Astrocyte of the spinal cord (primary cell): ENCODE measurements at places on chromosomes 7 and 10.

DNA sequence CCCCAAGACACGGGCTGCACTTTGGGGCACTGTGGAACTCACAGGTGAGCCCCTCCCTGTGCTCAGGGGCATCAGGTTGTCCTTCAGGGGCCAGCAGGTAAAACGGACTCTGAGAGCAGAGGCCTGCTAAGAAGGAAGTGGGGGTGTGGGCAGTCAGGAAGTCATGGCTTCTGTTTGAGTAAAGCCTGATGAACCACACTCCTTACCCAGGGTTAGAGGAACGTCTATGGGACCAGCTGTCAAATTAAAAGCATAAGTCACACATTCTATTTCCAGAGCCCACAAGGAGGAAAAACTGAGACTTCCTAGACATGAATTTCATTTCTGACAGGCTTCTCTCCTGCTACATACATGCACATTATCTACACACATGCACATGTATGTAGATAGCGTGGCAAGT, 616.4 kb downstream of the SDK1 start:
- DNase-seq = no peak

- DNase-seq = no peak
Observed at GRCh38 chr10:14761372-14761771, 13.3 kb downstream of the FAM107B start.

DNA sequence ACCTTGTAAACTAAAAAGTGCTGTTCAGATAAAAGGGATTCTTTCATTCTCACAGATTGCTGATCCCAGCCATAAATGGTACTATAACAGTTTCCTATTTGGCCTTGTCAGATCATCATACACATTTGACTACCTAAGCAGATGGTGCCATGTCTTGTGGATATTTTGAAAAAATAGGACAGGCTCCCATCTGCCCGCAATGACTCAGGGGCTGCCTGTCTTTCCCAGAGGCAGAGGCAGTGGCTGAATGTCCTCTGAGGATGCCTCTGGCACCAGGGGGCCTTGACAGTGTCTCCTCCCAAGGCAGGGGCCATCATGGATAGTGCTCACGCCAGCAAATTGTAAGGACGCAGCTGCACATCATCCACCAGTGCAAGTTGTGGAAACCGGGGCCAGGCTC, 323.0 kb upstream of the PODXL start:
- no peak for DNase-seq

GRCh38 chr10:63064706-63065105, 68.4 kb upstream of the NRBF2 start:
- no peak for DNase-seq

GRCh38 chr10:120818301-120818700, 32.9 kb upstream of the WDR11 start:
- no peak for DNase-seq

DNA sequence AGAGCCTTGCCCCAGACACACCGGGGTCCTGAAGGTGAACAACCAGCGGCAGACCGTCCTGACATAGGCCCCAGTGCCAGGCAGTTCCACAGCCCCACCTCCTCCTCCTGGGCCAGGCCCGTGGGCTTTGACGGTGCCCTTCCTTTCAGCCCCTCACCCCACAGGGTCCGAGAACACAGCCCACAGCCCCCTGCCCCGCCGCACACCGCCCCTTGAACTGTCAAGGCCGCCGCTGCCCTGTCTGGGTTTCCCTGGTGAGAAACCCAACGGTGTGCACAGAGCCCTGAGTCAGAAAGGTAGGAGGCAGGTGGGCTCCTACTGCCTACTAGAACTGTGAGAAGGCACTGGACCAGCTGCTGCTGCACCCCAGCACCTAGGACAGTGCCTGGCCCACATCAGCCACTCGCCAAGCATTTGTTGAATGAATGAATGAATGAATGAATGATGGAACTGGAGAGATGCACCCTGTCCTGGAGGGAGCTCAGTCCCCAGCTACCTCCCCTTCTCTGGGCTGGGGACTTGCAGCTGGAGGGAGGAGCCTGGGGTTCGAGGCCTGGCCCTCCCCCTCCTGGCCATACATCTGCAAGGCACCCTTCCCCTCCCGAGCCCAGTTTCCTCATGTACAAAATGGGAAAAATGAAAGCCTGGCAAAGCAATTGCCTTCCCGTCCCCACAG, 117.9 kb downstream of the SLIT1 start:
- DNase-seq = no peak

DNA sequence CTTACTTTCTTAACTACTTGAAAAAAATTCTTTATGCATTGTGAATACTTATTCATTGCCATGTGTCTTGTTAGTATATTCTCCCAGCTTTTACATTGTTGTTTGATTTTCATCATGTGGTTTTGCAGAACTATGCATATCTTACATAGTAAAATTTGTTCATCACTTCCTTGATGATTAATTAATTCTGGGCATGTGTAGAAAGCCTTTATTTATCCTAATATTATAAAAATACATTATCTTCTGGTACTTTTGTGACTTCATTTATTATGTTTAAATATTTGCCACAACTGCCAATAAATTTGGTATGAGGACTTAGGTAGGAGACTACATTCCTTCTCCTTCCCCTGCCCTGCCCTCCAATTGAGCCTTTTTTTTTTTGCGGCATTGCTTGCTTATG, 166.0 kb upstream of the ZNF32 start:
- DNase-seq = no peak

DNA sequence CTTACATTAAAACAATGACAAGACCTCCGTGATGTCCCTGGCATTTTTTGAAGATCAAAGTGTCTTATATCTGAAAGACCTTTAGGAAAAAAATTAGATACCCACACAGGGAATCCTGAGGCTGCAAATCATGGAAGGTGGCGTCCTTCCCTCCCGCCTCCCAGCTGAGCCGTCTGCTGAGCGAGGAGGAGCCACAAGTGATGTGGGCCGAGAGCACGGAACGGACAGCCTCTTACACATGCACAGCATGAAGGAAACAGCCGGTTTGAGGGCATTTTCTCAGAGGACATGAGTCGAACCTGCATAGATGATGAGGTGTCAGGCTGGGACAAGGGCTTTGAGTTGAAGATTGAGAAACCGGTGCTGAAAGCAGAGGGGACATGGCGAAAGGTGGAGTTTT, 163.3 kb downstream of the ADARB2 start:
- no peak for DNase-seq

DNA sequence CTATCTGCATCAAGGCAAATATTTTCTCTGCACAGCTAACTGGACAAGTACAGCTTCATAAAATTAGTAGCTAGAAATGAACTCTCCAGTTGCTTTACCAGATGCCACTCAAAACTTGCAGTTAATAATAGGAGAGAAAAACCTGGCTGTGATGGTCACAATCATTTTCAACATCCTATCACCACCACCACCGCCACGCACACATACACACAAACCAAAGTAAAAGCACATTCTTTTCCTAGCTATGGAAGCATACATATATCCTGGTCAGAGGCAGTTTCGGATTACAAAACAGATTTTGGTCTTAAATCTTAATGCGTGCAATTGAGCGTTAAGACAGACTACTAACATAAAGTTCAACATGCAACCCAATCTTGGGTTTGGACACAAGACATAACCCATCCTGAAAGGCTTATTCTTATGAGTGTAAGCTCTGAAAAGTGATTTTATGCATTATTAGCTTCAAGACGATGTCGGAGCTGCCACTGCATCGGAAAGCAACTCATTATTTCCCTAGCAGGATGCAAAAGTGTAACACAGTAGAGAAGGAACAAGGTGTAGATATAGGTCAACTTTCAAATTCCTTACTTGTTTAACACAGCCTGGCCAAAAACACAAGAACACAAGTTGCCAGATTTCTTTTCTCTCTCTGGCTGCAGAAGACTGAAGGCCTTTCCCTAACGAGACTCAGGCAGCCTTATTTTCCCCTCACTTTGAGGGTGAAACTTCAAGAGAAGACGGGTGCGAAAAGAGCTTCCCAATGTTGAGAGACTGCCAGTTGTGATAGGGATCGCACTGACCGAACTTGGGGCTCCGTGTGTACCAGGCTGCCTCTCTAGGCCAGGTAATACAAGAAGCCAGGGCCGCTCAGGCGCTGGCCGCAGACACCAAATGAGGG, 1.2 kb downstream of the CACUL1 start:
- peak; percentile 28 for DNase-seq

- no peak for DNase-seq
Observed at GRCh38 chr10:26217396-26218086, 967 bp downstream of the GAD2 start.
